Lung (tissue), 17 donors: ENCODE measurements at places on chromosomes 3 and 15.

GRCh38 chr3:165749821-165750220 is 87.4 kb downstream of the BCHE start:
- no peak for DNase-seq
- H3K4me3 ChIP-seq: no peak overlapping the region
- no peaks in the 10 kb centered on the region for H3K27me3 ChIP-seq
- H3K36me3 ChIP-seq: no peaks in the 10 kb centered on the region

DNA sequence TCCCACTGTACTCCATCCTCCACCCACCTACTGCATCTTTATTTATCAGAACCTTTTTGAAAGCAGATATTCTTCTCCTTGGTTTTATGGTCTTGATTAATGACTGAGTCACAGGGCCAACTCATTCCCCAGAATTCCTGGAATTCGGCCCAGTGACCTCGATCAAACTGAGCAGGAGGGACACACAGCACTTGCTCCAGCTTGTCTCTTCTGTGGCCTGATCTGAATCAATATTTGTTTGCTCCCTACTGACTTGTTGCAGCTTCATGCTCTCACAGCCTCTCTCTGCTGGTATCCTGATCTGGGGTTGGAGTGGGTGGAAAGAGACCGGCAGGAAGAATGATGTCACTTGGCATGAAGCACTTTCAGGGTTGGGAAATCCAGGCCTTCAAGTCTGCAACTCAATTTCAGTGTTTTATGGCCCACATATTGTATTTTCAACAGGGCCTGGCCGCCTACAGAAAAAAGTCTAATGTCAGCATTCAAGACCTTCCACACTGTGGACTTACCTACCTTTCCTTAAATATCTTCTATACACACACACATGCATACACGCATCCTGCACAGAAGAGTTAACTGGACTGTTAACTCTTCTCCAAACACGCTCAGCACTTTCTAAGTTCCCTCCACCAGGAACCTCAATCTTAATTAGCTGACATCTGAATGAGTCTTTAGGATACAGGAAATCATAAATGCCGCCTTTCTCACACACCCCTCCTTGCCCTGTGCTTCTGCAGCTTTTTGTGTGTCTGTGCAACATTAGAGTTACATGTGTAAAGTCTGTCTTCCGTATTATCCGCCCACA is 4.6 kb downstream of the ANXA2 start:
- peaks cover 70% of the 10 kb centered on the region for H3K4me1 ChIP-seq
- peaks cover 14% of the 10 kb centered on the region for H3K36me3 ChIP-seq
- DNase-seq: peak; percentile 97

- peaks cover 17% of the 10 kb centered on the region for H3K36me3 ChIP-seq
- DNase-seq: no peak
- no peak overlapping the region for H3K27ac ChIP-seq
Measured at GRCh38 chr3:25728101-25728500, 55.1 kb downstream of the NGLY1 start.

- H3K4me3 ChIP-seq: no peak overlapping the region
- no peak for DNase-seq
- no peaks in the 10 kb centered on the region for H3K4me1 ChIP-seq
- H3K27ac ChIP-seq: no peak overlapping the region
Measured at GRCh38 chr3:45165497-45166283, 19.5 kb upstream of the CDCP1 start.

GRCh38 chr3:168398371-168399025 is 302.8 kb upstream of the GOLIM4 start:
- H3K27ac ChIP-seq: no peak overlapping the region
- H3K4me3 ChIP-seq: no peak overlapping the region
- DNase-seq: peak; percentile 66
- no peaks in the 10 kb centered on the region for H3K4me1 ChIP-seq
